ENCODE measurements at places on chromosomes 1 and 21.
A peak's percentile ranks its signal among the peaks of the same experiment; 100 is the strongest.

DNA sequence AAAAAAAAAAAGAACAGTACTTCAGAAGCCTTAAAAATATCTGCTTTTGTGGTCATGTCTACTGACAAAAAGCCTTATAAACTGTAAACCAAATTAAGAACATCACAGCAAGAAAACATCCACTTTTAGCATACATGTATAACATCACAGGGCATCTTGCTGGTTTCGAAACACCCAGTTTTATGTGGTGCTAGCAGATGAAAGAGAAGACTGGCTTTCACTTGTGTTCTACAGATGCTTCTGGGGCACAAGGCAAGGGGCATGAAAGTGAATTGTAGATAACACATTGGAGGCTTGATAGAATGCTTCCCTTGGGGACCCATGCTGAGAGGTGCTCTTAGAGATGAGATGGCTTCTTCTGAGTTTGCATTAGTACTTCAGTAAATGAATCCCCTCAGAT, 543.7 kb upstream of the PKN2 start:
- DNase-seq = no peak

- DNase-seq = peak; percentile 51
Measured at GRCh38 chr1:54864460-54865208, 22.4 kb downstream of the DHCR24 start.

DNA sequence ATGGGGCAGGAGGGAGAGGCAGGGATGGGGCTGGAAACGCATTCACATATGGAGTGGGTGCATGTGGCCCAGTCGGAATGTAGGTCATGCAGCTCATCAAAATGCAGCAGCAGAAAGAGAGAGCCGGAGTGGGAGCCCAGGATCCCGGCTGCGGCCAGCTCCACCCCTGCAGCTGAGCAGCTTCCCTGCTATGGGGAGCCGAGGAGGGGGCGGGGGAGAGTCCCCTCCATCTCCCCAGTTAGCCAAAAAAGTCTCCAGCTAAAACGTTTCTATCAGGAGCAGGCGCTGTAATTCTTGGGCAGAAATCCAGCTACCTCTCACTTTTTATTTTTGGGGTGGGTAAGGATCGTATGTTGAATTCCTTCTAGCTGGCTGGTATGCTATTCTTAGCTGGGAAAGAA, 39.7 kb downstream of the MRPL37 start:
- no peak for DNase-seq

GRCh38 chr1:204733289-204733688, 47.8 kb upstream of the LRRN2 start:
- no peak for DNase-seq

GRCh38 chr21:42234464-42235241, 15.7 kb downstream of the ABCG1 start:
- DNase-seq = no peak

- DNase-seq = no peak
Measured at GRCh38 chr1:9316512-9316911, 23.8 kb downstream of the SPSB1 start.

- no peak for DNase-seq
Measured at GRCh38 chr1:226371866-226372490, 35.9 kb downstream of the PARP1 start.

GRCh38 chr1:101392552-101392951, 155.7 kb downstream of the S1PR1 start:
- no peak for DNase-seq

DNA sequence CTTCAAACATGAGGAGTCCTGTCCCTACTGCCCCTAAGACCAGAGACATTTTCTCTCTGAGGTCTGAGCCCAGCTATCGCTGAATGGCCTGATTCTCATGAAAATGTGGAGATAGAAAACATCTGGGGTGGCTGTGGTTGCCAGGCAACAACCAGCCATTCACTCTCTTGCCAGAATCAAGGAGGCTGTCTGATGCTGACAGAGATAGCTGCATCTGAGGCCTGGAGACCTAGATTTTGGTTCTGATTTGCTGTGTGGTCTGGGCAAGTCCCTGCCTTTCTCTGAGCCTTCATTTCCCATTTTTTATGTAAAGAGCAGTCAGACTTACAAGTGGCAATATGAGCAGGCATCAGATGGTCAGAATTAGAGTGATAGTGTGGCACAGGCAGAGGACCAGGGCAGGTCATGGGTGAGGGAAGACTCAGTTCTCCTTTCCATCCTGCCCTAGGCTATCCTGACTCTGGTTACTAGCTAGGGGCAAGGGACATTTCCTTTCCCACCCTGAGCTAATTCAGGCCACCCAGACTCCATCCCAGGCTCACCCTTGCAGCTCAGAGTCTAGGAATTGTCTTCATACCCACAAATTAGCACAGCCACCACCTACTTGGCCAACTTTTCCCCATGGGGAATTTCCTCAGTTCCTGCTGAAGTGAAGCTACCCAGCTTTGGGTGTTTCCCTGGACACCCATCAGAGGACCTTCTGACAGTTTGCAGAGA, 20.0 kb upstream of the RNF19B start:
- DNase-seq = no peak

DNA sequence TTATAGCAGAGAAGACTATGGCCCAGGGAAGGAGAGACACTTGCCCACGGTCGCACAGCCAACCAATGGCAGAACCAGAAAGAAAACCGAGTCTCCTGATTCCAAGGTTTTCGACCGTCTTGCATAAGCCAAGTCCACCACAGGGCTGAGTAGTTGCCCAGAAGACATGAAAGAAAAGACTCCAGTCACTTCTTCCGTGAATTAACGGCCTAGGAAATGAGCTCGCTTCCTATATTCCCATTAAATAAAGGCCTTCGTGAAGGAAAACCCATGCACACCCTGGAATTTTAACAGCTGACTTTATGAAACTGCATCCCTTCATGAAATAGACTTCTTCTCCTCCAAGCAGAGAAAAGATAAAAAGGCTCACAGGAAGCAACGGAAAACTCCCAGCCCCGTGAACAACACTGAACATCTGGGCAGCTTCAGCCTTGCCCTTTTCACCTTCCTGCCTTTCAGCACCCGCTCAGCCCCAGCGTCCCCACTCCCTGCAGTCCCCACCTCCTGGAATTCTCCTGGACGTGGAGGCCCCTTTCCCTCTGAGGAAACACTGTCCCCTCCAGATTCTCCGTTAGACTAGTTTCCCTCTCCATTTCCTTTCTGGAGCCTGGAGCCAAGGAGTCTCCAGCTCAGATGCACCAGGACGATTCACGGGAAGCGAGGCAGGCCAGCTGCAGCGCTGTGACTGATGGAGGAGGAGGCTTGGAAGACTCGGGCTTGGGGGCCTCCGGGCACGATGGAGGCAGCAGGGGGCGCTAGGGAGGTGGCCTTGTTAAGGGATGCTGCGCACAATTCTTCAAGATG, 2.7 kb upstream of the MYOC start:
- DNase-seq = no peak

DNA sequence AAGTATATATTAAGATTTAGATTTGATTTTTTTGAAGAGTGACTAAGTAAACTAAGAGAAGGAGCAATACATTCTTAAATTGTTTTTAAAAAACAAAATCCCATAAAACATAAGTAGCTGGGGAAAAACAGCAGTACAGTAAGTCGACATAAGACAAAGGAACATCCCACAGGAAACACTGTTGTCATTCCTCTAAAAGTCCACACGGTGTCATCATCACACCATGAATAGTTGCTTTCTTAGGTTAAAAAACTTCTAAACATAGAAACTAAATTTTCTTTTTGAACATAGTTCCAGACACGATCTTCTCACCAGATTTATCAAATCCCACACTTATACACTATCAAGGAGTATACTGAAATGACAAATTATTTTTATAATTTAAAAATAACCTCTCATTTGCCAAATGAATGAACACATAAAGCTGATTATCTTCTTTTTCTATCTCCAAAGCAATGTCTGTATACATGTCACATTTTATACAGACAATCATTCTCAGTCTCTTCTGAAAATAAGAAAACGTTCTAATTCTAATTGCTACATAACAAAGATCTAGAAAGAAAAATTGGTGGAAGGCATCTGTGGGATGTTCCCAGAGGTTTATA, 15.8 kb downstream of the ODF2L start:
- peak; percentile 83 for DNase-seq

- no peak for DNase-seq
Measured at GRCh38 chr21:23936991-23937390, 1670.3 kb downstream of the MRPL39 start.

DNA sequence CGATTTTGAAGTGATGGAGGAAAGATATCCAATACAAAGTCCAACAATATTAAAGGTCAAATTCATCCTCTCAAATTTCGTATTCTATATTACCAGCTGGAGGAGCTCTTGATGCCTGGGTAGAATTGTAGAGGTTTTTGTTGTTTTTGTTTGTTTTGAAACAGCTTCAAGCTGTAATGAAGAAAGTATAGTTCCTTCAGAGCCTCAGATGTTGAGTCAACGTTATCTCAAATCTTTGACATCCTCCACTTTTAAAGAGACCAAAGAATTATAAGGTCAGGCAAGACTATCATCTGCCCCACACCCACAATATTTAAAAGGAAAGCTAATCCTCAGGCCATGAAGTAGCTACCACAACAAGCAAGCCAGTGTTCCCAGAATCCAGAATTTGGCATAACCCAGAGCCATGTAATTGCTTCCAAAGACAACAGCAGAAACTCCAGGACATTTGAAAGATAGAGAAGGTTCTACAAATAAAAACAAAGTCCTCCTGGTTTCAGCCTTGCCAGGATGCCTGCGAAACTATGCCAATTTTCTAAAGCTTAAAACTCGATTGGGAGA, 24.9 kb downstream of the VAV3 start:
- DNase-seq = no peak

GRCh38 chr1:228974273-228974672, 239.0 kb downstream of the RHOU start:
- no peak for DNase-seq

GRCh38 chr1:95140791-95141190, 23.6 kb downstream of the TLCD4 start:
- DNase-seq = no peak

- DNase-seq = no peak
Measured at GRCh38 chr1:119387858-119388257, 19.3 kb downstream of the HAO2 start.

DNA sequence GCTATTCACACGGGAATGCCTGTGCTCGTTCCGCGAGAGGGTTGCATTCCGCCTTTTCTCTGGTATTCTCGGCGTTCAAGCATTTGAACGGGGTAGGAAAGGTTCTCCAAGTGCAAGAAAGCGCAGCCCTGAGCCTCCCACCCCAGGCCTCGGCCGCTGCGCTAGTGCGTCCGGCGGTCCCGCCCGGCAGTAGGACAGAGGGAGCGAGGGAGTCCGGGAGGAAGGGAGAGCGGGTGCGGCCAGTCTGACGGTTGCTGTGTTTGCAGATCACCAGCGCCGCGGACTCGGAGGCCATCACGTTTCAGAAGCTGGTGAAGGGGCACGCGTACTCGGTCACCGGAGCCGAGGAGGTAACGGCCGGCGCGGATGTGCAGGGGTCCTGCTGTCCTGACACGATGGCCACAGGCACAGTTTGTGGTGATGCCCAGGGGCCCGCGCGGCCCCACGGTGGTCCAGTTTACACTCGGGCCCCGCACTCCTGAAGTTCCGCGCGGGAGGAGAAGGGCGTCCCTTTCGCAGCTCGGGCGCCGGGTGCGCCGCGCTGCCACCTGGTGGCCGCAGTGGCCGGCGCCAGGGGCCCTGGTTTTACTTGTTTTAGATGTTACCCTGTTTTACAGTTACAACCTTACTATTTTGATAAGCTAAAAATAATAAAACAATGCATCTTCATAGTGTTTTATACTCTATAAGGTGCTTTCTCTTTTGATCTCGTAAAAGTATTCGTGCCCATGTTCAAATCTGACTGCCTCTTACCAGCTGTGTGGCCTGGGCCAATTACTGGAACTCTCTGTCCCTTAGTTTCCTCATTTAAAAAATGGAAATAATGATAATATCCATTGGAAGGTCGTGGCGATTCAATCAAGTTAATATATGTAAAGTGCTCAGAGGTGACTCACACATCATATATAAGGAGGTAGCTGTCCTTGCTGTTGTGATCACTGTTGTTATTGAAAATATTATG, 36.7 kb downstream of the CAPN2 start:
- no peak for DNase-seq

GRCh38 chr1:199774433-199775089, 252.9 kb upstream of the NR5A2 start:
- DNase-seq = peak; percentile 90

- no peak for DNase-seq
Measured at GRCh38 chr1:47727051-47727696, 270.0 kb downstream of the TRABD2B start.

- DNase-seq = peak; percentile 68
Measured at GRCh38 chr1:99496067-99496466, 149.8 kb upstream of the PALMD start.

- DNase-seq = peak; percentile 39
Measured at GRCh38 chr1:118264343-118264742, 79.3 kb upstream of the SPAG17 start.

- peak; percentile 24 for DNase-seq
Measured at GRCh38 chr1:27727126-27727525, 1.4 kb downstream of the FAM76A start.

DNA sequence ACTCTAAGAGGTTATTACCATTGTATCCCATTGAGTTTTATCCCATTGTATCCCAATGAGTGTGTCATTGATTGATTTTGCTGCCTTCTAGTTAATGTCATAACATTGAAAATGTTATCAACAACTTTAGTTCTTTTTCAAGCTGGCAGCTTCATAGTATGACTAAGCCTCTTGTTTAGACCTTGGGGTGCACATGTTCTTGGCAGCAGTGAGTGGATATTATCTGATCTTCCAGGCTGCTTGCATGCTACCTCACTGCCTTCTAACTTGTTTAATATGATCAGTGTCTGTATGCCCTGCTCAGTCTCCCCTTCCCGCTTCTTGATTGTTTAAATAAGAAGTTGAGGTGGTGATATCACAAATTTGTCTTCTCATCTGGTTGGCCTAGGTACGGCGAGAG, 24.6 kb downstream of the NTPCR start:
- DNase-seq = no peak

- no peak for DNase-seq
Measured at GRCh38 chr1:80158771-80159170, 1152.2 kb upstream of the ADGRL4 start.

- DNase-seq = no peak
Measured at GRCh38 chr21:37815893-37816292, 100.4 kb downstream of the KCNJ6 start.

DNA sequence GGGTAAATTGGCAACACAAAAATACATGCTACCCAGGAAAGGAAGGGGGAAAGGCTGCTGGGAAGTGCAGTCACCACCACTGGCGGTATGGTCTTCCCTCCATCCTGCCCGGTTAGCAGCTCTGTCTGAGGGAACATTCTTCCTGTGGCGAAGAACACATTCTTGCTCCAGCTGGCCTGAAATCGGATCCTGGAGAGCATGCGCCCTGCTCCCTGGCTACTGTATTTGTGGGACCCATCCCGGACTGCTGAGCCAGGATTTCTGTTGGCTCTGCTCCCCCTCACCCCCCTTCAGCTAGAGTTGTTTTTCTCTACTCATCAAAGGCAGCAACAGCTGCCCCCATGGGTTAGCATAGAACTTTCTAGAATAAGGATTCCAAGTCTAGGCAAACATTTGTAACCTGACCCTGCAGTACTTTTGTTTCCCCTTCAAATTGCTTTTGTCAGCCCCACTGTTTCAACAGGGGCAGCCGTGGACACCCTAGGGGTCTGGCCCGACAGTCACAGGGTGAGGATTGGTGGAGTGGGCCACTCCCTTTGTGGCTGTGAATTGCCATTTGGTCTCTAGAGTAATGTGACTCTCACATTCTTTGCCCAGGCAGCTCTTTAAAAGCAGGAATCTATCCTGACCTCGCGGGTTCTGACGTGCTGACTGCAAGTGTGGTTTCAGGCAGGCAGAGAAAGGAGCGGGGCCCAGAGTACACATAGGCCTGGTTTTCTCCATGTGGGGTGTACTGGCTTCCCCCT, 157.7 kb downstream of the TOMM20 start:
- peak; percentile 90 for DNase-seq

All from renal cortical epithelial cell (primary cell).